ENCODE measurements at places on chromosomes 11 and 22.
A peak's percentile ranks its signal among the peaks of the same experiment; 100 is the strongest.

DNA sequence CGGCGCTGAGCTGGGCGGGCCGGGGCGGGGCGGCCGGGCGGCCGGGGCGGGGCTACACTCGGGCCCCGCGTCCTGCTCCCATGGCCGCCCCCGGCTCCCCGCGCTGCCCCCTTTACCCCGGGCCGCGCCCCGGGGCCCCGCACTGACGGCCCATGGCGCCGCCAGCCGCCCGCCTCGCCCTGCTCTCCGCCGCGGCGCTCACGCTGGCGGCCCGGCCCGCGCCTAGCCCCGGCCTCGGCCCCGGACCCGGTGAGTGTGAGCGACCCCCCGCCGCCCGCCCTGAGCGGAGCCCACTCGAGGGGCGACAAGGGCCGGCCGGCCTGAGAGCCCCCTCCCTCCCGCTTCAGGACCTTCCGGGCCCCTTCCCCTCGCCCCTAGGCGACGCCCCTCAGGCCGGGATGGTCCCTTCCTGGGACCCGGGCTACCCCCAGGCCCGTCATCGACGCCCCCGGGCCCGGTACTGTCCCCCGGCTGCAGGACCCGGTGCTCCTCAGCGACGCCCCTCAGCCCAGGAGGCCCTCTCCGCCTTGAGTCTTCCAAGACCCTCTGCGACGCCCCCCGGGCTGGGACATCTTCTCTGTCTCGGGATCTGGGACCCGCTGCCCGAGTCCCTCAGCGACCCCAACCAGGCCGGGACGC is at the start of gene KREMEN1:
Gene KREMEN1, plus strand, starts transcription at position 57 of the 639 bp plus-strand sequence. Its CDS starts 96 bp downstream, at position 153.
- DNase-seq: no peak

- no peak for DNase-seq
Measured at GRCh38 chr22:48581796-48582469, 1245.7 kb downstream of the BRD1 start.

DNA sequence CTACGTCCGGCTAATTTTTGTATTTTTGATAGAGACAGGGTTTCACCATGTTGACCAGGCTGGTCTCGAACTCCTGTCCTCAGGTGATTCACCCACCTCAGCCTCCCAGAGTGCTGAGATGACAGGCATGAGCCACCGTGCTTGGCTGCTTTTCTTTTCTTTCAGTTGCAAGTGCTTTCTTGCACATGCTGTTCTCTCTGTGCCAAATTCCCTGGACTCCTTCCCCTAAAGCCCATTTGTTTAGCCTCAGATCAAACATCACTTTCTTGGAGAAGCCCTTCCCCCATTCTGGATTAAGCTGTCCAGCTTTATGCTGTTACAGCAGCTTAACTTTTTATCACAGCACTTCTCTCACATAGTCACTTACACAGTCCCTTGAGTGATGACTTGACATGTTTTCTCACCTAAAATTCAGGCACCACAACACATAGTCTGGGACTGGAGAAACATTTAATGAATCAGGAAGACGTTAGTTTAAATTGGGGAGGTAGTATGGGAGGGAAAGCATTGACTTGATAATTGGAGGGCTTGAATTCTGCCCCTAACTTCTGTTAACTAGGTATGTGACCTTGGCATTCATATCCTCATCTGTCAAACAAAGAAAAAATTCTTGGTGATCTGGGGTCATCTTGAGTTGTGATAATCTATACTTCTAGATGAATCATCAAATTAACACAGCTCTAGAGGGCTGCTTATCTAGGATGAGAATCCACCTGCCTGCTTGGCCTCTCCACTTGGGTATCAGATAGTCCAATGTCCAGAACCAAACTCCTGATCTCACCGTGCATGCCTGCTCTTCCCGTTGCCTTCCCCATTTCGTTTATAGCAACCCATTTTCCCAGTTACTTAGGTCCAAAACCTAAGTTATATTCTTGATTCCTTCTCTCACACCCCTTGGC is 18.4 kb downstream of the ACO2 start:
- no peak for DNase-seq

DNA sequence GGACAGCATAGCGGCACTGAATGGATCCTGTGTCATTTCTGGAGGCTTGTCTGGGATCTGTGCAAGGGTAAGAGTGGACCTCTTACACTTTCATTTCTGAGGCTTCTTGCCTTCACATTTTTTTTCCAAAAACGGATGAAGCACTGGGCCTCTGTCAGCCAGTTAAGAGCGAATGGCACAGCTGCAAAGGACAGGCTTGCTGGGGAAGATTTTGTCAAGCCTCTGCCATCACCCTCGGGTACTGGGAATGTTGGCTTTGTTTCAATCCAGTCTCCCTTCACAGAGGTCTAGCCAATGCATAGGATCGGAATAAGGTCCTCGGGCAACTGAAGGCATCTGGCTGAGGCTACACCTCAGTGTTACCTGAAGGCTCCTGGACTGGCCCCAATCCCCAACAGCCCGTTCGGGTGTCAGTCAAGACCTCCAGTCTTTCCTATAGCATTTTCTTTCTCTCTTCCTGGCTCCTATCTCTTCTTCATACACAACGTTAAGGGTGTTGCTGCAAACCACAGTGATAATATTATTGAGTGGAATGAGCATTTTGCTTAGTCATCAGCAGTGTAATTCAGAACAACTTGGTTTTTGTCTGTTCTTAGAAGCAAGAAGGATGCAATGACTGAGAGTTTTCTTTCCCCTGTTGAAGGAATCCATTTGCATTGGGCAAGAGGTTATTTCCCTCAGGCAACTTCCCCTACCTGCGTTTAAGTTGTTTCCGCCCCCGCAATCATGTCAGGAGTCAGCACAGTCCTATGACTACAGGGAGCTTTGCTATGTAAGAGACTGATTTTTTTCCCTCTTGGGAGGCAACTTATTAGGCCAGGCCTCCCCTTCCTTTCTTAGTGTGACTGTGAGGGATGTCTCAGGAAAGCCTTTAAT is 22.8 kb downstream of the NPAT start:
- no peak for DNase-seq

DNA sequence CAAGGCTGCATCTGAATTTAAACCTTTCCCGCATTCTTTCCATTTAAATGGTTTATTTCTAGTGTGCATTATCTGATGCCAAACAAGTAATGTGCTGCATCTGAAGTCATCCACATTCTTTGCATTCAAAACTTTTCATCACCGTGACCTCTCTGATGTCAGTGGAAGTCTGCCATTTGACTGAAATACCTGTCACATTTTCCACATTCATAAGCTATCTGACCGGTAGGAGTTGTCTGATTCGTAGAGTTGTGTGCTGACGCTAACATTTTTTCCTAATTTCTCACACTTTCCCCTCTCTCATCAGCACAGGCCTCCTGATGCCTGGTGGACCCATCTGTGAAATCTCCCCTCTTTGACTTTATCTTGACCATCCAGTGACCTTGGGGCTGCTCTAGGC is 79.9 kb upstream of the BARX2 start:
- DNase-seq: peak; percentile 28

- peak; percentile 61 for DNase-seq
Measured at GRCh38 chr11:75547617-75548058, 14.4 kb upstream of the SERPINH1 start.

- no peak for DNase-seq
Measured at GRCh38 chr11:30983776-30984441, 385.6 kb downstream of the DCDC1 start.

GRCh38 chr11:125141686-125142535 is 22.6 kb upstream of the PKNOX2 start:
- DNase-seq: no peak

DNA sequence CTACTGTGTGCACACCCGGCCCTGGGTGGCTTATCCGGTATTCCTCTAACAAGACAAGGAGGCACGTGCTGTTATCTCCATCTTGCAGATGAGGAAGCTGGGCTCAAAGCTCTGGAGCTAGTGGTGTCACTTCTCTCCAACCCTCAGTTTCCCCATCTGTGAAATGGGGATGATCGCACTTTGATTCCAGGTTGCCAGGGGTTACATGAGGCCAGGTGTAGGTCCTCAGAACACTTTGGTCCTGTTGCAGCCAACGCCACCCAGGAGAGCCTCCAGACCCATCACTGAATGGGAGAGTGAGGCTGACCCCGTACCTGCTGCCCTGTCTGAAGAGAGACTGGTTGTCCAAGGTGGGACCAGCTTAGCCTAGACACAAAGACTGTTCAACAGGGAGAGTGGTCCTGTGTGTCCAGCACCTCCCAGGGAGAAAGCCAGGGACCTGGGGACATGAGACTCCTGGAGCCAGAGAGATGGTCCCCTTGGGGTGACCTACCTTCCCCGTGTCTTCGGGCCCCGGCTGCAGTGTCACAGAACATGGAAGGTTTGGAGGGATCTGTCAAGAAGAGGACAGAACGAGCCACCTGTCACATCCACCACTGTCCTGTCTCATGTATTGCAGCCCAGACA is 41.0 kb downstream of the TPBGL start:
- no peak for DNase-seq

DNA sequence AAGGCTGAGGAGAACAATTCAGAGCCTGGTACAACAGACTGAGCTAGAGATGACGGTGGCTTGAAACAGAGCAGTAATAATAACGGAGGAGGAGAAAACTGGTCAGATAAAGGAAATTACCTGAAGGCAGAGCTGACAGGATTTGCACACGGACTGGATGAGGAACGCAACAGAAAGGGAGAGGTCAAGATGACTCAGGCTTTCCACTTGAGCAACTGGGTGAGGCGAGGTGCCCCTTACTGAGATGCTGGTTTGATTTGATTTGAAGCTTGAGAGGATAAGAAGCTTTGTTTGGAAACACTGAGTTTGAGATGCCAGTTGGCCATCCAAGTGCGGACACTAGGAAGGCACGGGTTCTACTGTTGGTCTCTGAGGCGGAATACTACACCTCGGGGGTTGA is 35.4 kb upstream of the NRIP3 start:
- no peak for DNase-seq

- no peak for DNase-seq
Measured at GRCh38 chr11:93729129-93729616, 12.1 kb downstream of the TAF1D start.

DNA sequence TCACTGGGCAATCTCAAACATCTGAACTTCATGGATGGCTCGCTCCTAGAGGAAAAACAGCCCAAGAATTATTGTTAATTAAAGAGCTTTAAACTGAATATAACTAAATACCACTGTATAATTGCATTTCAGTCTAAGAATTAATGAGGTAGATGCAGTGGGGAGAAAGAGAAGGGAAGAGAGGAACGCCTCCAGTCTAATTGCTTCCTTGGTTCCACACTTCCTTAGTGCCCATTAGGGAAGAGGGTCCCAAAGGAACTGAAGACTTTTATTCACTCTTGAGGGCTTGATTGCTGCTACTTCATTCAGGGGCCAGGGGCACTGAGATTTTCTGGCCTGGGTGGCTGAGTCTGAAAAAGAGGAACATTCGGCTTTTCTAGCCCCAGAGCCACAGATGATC is 11.8 kb upstream of the OR10G7 start:
- DNase-seq: no peak

DNA sequence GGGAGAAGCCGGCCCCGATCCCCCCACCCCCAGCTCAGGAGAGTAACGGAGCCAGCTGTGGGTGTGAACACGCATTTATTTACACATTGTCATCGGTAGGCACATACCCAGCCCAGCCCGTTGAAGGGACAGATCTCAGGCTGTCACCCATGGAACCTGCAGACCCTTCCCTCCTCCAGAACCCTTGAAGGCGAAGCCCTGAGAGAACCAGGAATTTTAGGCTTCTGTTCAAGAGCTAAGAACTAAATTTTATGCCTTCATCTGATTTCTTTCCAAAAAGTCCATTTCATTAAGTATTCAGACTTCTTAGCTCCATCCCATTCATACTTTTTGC is 379 bp upstream of the BRMS1 start:
- no peak for DNase-seq

- DNase-seq: no peak
Measured at GRCh38 chr11:84117394-84117793, 831.2 kb upstream of the CCDC90B start.

- no peak for DNase-seq
Measured at GRCh38 chr11:125994509-125994908, 48.7 kb downstream of the VSIG10L2 start.

DNA sequence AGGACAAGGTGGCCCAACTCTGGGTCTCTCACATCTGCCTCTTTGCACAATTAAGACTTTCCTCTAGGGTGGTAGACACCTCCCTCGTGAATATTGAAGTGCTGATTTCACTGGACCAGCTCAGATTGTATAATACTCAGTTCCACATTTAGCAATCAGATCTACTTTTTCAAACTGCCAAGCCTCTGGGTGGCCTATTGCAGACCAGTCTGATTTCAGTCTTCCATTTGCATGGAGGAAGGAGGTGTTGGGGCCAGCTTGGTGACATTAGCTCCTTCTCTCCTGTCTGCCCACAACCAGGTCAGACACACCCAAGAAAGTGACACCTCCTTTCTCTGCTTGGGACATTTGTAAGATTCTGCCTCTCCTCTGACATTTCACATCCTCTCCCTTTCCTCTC is 78.2 kb downstream of the PPFIBP2 start:
- no peak for DNase-seq

DNA sequence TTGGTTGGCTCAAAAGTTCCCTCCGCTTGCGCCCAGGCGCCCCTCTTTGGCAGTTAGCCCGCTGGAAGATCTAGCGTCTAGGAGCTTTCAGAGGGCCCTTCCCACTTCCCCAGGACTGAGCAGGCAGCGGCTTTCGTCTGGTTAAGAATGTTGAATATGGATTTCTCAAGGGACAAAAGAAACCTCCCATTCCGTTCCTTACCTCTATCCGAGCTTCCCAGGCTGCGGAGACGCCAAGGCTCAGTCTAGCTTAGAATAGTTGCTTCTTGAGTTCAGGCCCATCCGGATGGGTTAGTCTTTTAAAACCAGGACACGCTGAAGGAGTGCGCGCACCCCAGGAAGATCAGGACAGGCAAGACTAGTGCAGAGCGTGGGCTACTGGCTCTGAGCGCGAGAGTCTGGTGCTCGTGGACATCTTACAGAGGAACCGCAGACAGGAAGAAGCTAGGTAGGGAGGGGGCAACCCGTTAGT is 1.6 kb downstream of the NELL1 start:
- no peak for DNase-seq

- peak; percentile 53 for DNase-seq
Measured at GRCh38 chr11:65918211-65919140, at the start of gene C11orf68. Gene C11orf68 (minus strand): TSS chr11:65919062. CDS start chr11:65919031, 31 bp downstream.

GRCh38 chr11:61693922-61694601 is 13.9 kb downstream of the DAGLA start:
- DNase-seq: peak; percentile 30

DNA sequence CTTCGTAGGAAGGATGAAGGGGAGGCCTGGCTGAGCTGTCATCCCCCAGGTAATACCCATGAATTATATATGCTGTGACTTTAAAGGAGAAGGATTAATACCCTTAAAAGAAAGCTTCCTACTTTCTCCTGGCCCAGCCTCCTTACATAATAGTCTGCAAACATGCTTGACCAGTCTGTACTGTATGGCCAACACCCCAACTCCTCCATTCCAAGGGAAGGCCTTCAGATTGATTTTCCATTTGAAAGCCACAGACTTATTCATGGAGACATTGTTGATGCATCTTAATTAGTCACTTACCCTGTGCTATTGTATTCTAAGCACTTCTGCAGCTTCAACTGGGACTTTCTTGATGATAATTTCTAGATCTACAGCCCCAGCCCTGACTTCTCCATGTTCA is 2.0 kb downstream of the PAAF1 start:
- DNase-seq: no peak

- no peak for DNase-seq
Measured at GRCh38 chr11:122731500-122731913, 76.0 kb downstream of the UBASH3B start.

GRCh38 chr22:46058091-46058420 is 81.1 kb upstream of the WNT7B start:
- peak; percentile 60 for DNase-seq

GRCh38 chr11:130666781-130667251 is 218.4 kb downstream of the ADAMTS15 start:
- DNase-seq: no peak
